AML-193 (cell line): ENCODE measurements at places on chromosomes 6 and 20.

DNA sequence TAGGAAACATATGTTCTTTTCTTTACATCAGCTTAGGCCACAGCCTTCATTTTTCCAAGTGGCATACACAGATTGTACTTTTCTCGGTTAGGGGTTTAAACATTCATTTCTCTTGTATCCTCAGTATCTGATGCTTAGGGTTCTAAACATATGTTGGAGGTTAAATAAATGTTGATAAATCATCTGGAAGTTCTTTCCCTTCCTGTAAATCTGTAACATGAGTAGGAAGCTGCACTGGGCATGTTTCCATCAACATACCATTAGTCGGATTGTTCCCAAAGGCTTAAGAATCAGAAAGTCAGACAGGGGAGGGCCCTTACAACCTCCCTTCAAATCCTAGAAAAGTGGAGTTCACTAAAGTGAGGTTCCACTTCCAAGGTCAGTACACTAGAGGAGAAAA is 54.8 kb upstream of the BCLAF1 start:
- no peak for DNase-seq

- DNase-seq: no peak
Observed at GRCh38 chr6:163415620-163416556, 1.4 kb downstream of the QKI start.

DNA sequence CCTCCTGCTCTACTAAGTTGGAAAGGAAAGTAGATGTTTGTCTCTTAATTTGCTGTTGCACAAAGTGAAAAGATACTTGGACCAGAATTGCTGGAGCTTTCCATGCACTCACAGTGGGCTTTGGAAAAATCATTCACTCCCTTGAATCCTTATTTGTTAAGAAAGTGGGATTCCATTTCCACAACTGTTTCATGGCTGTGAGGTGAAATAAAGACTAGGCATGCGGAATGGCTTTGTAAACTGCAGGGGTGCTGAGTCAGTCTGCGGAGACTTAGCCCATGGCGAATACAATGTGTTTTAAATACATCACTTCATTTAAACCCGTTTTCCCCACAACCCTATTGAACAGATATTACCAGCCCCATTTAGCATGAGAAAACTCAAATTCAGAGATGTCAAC is 36.8 kb upstream of the CLDN20 start:
- no peak for DNase-seq

GRCh38 chr6:105494688-105495087 is 91.8 kb upstream of the PREP start:
- DNase-seq: no peak

DNA sequence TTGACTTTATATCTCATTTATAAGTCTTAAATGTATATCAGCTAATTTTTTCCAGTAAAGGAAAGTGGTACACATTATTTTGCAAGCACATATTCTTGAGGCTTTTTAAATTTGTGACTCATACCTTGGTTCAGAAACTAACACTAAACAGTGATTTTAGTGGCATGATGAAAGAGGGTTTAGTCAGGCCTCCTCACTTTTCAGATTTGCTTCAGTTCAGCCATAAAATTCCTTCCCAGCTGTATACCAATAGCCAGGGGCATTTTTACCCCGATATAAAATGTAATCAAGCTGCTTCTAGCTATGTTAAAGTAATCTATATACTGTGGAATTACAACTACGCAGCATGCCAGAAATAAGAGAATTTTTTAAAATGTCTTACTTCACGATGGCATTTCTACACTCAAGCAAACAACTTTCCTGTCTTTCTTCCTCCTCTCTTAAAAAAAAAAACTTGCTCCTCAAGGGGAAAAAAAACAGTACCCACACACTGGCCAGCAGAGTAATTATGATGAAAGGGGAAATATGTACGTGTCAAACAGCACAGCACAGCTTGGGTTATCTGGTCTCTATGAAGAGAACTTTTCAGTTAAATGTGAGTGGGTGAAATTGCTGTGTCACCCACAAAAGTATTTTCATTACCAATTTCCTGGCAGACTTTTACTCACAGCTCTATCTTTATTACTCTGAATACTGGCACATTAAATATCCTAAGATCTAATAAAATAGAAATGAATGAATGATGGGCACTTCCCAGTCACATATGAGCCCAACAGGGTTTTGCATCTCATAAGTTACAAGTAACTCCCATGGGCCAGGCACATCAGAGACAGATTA is 244.8 kb upstream of the TENT5A start:
- DNase-seq: peak; percentile 77

GRCh38 chr6:55960344-55960743 is 85.0 kb upstream of the BMP5 start:
- DNase-seq: no peak

- DNase-seq: no peak
Observed at GRCh38 chr6:169237496-169238134, 16.0 kb downstream of the THBS2 start.

DNA sequence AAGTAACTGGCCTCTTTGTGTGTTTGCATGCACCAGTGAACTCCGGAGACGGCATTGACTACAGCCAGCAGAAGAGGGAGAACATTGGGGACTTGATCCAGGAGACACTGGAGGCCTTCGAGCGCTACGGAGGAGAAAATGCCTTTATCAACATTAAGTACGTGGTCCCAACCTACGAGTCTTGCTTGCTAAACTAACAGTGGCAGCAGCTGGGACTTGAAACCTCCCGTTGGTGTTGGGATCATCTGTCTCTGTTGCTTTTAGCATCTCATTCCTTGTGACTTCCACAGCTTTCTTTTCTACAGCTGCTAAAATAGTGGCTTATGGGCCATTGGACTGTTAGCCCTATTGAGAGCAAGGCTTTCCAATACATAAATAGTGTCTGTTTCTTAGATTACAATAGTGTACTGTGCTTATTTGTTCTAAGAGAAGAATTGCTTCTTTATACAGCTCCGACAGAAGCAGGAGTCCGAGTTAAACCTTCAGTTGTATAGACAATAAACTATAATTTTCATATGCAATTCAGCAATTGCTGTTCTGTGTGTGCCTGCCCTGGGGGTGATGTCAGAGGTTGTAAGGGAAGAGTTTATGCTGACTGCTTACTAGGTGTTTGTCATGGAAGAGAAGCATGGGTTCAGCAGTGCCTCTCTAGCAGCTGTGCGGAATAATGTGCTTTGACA is 99.6 kb upstream of the QKI start:
- no peak for DNase-seq

DNA sequence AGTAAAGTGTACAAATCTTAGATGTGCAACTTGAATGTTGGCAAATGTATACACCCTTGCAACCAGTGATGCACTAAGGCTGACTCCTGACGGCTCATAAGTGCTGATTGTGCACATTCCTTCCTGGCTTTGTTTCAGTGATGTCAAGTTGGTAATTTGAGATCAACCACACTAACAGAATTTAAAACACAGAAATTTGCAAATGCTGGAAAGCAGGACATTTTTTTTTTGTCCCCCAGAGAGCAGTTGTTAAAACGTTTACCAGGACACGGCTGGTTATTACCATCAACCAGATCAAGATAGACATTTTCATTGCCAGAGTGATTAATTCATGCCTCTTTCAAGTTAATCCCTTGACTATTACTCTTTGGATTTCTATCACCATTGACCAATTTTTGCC is 735.6 kb downstream of the RFPL4B start:
- DNase-seq: no peak

DNA sequence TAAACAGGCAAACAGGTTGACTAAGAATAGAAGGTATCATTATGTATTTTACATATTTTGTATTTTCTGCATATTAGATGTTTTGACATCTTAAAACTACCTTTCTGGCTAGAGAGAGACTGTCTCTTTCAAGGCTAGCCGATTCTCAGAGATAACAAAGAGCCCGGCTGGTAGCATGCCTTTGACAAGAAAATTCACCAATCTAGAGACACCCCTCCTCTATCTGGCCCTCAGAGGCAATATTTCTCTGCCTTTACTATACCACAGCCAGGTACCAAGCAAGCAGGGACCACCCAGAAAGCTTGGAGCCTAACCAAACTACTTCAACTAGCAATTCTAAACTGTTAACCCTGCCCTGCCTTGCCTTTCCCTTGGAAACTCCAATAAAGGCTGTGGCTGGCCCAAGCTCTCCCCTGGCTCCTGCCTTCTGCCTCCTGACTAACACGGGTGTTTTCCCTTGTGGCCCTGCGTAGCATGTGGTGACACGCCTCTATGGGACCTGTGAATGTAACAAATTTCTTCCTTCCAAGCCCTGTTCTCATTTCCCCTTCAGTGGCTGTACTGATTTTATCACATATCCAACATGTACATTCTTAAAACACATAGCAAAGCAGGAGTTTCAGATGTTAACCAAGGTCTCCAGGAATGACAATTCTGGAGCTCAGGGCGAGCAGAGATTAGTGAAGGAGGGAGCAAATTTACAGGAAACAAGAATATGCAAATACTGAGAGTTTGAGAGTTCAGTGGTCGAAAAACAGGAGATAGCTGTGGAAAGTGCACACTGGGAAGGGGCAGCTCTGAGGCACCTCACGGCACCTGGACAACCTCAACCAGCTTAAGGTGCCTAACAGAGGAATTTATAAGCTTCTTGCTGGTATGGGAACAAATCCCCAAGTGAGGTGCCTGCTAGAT is 120.8 kb downstream of the BACH2 start:
- no peak for DNase-seq

DNA sequence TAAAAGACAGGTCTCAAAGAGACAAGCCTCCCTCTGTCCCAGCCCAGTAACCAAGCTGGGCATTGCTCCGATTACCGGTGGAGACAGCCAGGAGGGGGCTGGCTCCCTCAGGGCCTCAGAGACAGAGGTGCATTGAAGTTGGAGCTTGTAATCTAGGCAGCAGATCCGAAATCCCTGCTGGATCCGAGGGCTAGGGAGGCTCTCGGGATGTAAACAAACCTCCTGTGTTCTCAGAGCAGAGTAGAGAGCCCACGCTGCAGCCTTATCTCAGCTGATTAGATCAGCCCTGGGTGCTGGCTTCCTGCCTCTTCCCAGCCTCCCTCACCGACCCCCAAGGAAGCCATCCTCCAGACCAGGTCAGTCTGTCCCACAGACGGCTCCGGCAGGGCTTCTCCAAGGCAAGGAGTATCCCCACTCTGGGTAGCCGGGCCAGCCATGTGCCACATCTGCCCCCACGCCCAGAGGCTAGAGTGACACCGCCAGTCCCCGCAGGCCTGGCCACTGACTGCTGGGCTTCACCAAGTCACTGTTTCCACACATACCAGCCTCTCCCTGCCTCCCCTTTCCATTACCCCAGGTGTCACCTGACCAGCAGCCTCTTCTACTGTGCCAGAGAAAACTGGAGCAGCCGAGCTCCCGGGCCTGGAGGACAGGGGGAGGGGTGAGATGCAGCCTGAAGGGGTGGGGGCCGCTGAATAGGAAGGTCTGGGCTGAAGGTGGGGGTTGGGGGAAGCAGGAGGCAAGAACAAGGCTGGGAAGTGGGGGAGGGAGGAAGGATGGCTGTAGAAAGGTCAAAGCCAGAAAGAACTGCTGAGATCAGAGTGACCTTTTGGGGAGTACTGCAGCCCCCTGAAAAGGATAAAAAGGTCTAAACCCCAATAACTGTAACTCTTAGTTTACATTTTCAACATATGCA is 6.0 kb downstream of the SDC4 start:
- DNase-seq: no peak

DNA sequence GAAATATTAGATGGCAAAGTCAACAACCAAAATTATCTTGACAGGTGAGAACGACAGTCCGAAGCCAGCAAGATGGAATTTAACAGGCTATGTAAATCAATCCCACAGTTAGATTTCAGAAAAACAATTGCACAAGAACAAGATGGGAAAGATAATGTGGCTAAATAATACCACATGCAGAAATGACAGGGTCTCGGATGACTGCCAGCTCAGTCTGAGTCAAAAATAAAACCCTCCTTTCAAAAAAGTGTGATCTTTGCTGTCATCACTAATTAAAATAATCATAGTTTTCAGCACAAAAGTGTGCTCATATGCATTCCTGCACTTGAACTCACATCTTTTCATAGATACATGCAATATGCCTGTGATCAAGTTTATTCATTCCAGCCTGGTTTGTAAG is 25.9 kb downstream of the FOXQ1 start:
- no peak for DNase-seq

- peak; percentile 63 for DNase-seq
Observed at GRCh38 chr6:104789770-104790190, 69.9 kb downstream of the HACE1 start.

GRCh38 chr20:52971498-52972189 is 514 bp upstream of the TSHZ2 start:
- no peak for DNase-seq

- no peak for DNase-seq
Observed at GRCh38 chr6:110239526-110240274, 59.5 kb downstream of the CDC40 start.

DNA sequence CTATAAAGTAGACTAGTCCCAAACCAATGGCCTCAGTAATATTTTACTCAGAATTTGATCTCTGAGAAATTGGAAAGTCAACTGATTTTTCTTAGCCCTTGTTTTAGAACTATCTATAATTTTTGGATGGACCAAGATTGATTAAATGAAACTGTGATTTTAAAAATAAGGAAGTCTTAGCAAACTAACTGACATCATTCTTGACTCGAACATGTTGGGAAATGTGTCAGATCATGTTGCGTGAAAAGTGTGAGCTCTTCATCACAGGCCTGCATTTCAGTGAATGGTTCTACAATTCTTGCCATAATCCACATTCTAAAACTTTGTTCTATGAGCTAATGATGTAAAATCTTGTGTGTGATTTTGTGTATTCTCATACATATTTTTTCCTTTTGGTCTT is 11.0 kb downstream of the TNFAIP3 start:
- DNase-seq: peak; percentile 14

DNA sequence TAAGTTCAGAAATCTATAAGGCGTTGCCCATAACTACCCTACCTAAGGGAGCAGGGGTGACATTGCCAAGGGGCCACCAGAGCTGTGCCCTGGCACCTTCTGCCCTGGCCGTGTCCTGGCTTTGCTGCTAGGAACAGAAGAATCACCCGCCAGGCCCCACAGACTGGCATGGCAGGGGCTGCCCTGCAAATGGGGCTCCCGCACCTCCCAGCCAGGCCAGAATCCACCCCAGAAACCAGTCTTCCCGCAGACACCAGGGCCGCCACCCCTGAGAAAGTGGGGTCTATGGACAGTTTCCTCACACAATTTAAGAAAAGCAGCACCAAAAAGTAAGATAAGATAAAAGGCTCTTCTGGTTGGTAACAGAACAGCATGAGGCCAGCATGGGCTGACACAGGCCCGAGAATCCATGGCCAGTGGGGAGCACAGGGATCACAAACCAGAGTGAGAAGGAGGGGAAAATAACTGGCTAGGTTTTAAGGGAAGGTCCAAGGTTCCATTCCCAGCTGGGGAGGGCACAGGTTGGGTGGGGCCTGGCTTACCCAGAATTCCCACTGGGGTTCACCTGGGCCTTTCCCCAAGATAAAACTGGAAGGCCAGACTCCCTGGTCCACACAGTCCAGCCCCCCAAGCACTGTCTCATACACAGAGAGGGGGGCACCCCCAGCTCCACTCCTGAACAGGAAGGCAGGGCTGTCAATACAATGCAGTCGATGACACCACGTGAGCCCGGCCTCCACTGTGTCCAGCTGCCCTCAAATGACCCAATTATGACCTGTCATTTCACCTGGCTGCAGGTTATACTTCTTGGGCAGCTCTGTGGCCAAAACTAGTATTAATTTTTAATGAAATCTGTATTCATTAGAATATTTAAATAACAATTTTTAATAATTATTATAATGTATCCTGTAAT is 59.4 kb downstream of the PYGB start:
- no peak for DNase-seq

- no peak for DNase-seq
Observed at GRCh38 chr6:37531026-37531425, 31.3 kb upstream of the CCDC167 start.
